ENCODE measurements at places on chromosomes 12 and 14.

DNA sequence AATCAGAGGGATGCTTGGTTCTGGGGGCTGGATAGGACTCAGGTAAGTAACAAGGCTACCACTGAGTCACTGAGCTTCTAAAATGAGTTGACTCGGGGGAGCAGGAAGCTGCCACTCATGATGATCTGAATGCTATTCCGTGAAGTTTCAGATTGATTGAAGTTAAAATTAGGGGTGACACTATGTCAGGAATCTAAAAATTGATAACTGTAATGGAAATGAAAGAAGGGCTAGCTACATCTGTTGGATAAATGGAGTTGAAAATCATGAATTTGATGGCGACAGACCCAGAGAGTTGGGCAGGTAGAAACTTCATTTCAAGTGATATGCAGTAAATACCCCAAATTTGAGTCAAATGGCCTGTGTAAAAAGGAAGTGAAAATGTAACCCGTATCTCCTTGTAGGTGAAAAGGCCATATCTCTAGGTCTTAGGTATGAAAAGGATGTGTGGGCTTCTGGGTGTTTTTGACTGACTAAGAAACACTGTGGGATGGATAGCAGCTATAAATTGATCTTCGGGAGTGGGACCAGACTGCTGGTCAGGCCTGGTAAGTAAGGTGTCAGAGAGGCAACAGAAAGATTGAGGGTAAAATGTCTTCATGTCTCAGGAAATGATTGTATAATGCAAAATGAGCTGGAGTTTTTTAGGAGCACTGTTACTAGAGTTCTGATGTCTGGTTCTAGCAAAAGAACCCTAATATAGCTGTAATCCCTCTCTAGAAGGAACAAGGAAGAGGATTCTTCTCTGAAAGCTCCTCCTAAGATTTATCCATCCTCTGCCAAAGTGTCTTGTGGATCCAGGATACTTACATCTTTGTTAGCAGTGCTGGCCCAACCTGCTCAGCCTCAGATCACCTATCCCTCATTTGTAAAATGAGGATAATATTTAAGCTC, 57.3 kb downstream of the DAD1 start:
- no peak for DNase-seq

DNA sequence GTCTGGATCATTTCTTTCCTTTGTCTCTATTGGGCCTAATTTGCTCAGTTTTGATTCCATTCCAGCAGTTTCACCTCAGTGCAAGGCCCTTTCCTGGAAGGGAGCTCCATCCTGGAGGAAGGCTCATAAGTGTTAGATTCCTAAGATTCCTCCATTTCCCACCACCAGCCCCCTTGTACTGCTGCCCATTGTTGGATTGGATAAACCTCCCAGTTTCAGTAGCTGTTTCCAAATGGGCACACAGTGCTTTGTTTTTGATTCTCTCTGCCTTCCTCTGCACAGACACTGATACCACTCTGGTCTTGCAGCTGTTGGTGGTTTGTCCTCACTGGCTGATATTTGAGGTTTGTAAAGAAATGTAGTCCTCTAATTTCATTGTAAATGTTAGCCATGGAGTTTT, 158.9 kb downstream of the SLC15A5 start:
- no peak for DNase-seq

DNA sequence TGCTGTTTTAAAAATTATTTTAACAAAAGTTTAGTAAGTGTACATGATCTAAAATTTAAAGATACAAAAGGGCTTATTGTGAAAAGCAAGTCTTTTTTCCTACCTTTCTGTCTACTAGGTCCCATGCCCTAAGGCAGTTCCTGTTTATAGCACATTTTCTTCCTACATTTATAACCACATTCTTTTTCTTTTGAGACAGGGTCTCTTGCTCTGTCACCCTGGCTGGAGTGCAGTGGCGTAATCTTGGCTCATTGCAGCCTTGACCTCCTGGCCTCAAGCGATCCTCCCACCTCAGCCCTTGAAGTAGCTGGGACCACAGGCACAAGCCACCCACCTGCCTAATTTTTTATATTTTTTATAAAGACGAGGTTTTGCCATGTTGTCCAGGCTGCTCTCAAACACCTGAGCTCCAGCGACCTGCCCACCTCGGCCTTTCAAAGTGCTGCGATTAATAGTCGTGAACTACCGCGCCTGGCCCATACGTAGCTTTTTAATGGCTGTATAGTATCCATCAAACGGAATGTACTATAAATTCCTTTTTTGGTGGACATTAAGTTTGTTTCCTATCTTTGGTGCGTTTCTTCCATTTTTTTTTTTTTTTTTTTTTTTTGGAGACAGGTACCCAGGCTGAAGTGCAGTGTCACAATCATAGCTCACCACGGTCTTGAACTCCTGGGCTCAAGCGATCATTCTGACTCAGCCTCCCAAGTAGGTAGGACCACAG, 20.9 kb downstream of the FRS2 start:
- no peak for DNase-seq

DNA sequence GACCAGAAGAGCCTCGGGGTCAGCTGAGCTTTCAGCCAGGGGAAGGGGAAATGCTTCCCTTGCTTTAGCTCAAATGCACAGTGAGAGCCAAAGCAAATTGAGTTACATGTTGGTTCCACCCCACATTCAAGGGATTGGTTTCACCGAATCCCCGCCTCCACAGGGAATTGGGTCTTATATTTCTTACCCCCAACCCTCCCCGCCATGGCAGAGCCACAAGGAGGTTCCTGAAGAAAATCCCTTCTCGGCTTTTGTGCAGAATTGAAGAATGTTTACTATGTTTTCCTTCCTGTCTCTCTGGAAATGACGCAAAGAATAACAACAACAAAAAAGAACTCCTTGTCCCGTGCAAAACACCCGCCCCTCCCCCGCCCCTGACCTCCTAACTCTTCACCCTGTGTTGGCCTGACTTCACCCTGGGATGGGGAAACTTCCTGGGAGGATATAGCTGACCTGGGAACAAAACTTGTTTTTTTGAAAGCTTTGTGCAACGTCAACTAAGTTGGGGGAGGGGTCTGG, 21.9 kb upstream of the CIPC start:
- DNase-seq, result no peak

DNA sequence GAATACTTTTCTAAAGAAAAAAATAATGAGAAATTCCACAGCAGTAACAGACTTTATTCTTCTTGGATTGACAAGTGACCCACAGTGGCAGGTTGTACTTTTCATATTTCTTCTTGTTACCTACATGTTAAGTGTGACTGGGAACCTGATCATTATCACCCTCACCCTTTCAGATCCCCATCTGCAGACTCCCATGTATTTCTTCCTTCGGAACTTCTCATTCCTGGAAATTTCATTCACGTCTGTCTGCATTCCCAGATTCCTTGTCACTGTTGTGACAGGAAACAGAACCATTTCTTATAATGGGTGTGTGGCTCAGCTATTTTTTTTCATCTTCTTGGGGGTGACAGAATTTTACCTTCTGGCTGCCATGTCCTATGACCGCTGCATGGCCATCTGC, 2.3 kb downstream of the OR6C75 start:
- no peak for DNase-seq

- peak; percentile 92 for DNase-seq
Measured at GRCh38 chr12:121793838-121794533, 498 bp upstream of the RHOF start.

GRCh38 chr12:108907839-108908351, 28.0 kb downstream of the DAO start:
- no peak for DNase-seq

- DNase-seq, result no peak
Measured at GRCh38 chr12:113359939-113360748, 1.8 kb downstream of the PLBD2 start.

DNA sequence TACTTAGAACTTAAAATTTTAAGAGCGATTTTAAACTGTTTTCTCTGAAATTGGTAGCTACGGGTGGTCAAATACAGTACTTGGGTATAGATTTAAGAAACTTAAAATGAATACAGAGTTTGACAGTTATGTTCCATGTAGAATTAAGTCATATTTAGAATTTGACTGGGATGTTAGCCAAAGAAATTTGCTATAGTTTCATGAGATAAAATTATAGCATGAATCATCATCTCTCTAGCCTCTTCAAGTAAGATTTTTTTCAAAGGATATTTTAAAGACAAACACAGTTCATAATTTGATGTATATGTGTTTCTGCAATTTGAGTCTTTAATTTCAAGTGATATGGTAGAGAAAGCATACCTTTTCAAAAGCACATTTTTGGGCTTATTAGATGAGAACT, 41.0 kb downstream of the ZCRB1 start:
- no peak for DNase-seq

- DNase-seq, result no peak
Measured at GRCh38 chr12:104686196-104686595, 229.4 kb downstream of the CHST11 start.

GRCh38 chr12:26744697-26745440, 88.1 kb downstream of the ITPR2 start:
- no peak for DNase-seq

GRCh38 chr12:30757316-30757715, 2.6 kb upstream of the CAPRIN2 start:
- no peak for DNase-seq

DNA sequence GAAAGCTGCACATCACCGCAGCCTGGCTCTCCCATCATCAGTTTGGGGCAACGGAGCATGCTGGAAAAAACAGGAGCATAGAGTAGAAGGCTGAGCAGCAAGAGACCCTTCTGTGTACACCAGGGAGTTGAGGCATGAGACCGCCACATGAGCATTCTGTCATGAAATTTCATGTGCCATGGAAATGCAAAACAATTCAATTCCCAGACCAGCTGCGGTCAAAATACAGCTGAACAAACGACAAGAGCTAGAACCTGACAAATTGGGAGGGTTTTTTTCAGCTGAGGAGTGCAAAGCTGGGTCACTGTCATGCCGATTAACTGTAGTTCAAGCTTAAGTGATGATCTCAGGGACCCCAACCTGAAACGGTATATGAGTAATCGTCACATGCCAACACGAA, 37.1 kb downstream of the TMEM30B start:
- DNase-seq, result no peak

GRCh38 chr14:84433961-84434360, 1096.0 kb upstream of the FLRT2 start:
- DNase-seq, result no peak

- no peak for DNase-seq
Measured at GRCh38 chr14:64500088-64500487, 3.5 kb downstream of the ZBTB25 start.

GRCh38 chr12:94631058-94631457, 19.3 kb downstream of the TMCC3 start:
- no peak for DNase-seq

GRCh38 chr14:53758141-53758540, 198.5 kb downstream of the BMP4 start:
- DNase-seq, result no peak

DNA sequence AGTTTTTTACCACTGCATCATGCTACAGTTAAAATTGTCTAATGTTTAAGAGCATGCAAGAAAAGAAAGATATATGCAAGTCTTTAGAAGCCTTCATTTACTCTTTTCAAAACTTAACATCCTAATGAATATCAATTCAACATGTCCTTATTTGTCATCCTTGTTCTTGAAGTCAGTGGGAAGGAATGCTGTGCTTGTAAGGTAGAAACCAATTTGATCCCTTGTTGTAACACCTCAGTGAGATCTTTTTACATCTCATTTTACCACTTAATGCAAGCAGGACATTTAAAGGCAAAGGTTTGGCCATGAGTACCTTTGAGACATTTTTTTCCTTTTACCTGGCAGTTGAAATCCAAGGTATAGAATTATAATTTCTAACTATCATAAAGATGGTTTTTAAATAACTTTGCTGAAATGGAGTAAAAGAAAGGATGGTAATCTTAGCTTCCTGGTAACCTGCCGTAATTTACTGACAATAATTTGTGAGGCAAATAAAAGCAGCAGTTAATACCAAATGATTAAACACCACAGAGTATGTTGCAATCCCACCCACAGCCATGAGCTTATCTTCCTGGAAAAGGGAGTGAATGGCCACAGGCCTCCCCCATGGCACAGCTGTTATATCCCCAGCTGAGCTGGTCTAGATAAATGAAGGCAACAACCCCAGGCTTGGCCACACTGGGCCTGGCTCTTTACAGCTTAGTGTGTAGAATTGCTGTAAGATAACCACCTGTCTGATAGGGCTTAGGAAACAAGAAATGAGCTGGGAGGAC, 33.2 kb upstream of the STRN3 start:
- DNase-seq, result no peak

DNA sequence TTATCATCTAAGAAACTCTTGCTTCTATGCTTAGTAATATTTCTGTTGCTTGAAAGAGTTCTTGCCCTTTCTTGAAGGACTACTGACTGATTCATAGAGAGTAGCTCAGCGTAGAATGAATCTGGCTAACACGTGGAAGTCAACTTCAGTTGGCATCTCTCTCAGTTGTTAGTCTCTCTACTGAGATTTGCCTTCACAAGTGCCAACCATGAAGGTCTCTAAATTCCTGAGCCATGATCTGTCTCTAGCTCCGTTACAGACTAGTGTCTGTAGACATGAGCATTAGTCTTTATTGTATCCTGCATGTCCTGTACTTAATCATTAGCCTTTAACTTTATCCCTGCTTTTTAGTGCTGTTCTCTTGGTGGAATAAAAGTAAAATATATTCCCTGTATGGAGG, 19.1 kb upstream of the ALX1 start:
- no peak for DNase-seq

DNA sequence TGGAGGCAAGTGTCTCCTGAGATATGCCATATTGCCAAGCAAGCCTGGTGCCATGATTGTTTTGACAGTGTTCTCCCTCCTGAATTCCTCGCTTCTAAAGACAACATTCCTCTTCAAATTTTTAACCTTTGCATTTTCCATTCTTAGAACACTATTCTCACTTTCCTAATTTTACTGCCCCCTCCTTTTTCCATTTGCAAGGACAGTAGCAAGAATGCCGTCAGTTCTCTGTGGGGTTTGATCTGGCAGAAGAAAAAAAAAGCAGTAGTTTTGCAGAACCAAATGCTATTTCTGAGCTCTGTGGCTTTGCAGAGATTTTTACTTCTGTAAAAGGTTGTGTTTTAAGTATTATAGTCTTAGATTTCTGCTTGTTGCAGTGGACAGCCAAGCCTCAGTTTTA, 295.2 kb downstream of the NUAK1 start:
- DNase-seq, result no peak

- no peak for DNase-seq
Measured at GRCh38 chr14:23005451-23006187, 4.3 kb downstream of the C14orf93 start.

- DNase-seq, result no peak
Measured at GRCh38 chr14:64725261-64725815, 21.1 kb downstream of the PLEKHG3 start.

- no peak for DNase-seq
Measured at GRCh38 chr12:106745181-106745745, 29.2 kb upstream of the RIC8B start.

DNA sequence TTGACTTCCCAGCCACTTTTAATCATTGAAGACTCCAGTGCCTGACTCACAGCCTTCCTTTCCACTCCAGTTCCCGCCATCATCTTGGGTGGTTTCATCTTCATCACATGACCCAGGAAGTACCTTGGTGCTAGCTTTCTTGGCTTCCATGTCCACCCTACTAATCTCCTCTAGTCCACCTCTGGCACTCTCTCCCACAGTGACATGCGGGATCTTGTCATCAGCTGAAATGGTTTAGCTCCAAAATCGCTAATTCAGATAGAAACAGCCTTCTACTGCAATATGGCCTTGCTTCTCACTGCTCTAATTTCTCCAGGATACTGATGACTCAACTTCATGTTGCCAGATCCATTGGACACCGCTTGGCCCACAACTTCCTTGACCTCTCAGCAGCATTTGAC, 24.5 kb downstream of the WDR20 start:
- DNase-seq, result no peak

GRCh38 chr12:117485984-117486839, 124.8 kb upstream of the NOS1 start:
- no peak for DNase-seq

GRCh38 chr12:111034083-111034885, 113.9 kb upstream of the MYL2 start:
- DNase-seq, result no peak

GRCh38 chr14:89957791-89958190, 2.1 kb downstream of the TDP1 start:
- DNase-seq, result no peak

All from stimulated activated CD8-positive, alpha-beta memory T cell treated with anti-CD3 and anti-CD28 coated beads, Interleukin-2, amount 100 ng/mL, for 48 hours (primary cell).